ENCODE measurements at places on chromosomes 2 and 18. TPM values are rescaled to one million over a fixed set of nuclear protein-coding genes. Genes with fewer than 3 reads are reported as not detected.

The UGT1A8 gene
- 0.06 TPM for total RNA-seq

The CAVIN2 gene
- 52.2 TPM for total RNA-seq

The NMUR1 gene
- not detected for total RNA-seq

The RUFY4 gene
- not detected for total RNA-seq

The ITM2C gene
- 77.2 TPM for total RNA-seq

The NDC80 gene
- total RNA-seq = 12.8 TPM

The C1GALT1C1L gene
- 2.2 TPM for total RNA-seq

The ALK gene
- not detected for total RNA-seq

The SLC40A1 gene
- total RNA-seq = 1.5 TPM

The ASB18 gene
- not detected for total RNA-seq

The PSTPIP2 gene
- 0.25 TPM for total RNA-seq

The SERPINB3 gene
- total RNA-seq = 0.06 TPM

The RASGRP3 gene
- total RNA-seq = 0.81 TPM

The ERFE gene
- total RNA-seq = 7.4 TPM

The TBR1 gene
- total RNA-seq = 0.01 TPM

The NXPH2 gene
- total RNA-seq = not detected

The KCNG2 gene
- not detected for total RNA-seq

The PJVK gene
- total RNA-seq = 1.6 TPM

The TEKT4 gene
- total RNA-seq = not detected

The AGAP1 gene
- 25.3 TPM for total RNA-seq

The TSPYL6 gene
- total RNA-seq = not detected

The IL36A gene
- not detected for total RNA-seq

The C1QL2 gene
- 0.86 TPM for total RNA-seq

The COL4A4 gene
- 1.9 TPM for total RNA-seq

The VIL1 gene
- 0.27 TPM for total RNA-seq

The ZNF396 gene
- total RNA-seq = 0.75 TPM

The NT5DC4 gene
- not detected for total RNA-seq

The RTP5 gene
- total RNA-seq = not detected

The TXNDC2 gene
- 0.17 TPM for total RNA-seq

The SULT1C4 gene
- total RNA-seq = not detected

The SERPINB10 gene
- not detected for total RNA-seq

The WDR54 gene
- total RNA-seq = 77.9 TPM

The APCDD1 gene
- total RNA-seq = 0.07 TPM

The SLC38A11 gene
- total RNA-seq = not detected

The DNAJC5G gene
- total RNA-seq = not detected

The OSBPL6 gene
- 6.8 TPM for total RNA-seq

The SH2D6 gene
- 0.66 TPM for total RNA-seq

The RNF181 gene
- total RNA-seq = 165 TPM

The SKOR2 gene
- total RNA-seq = not detected

The KLHL29 gene
- total RNA-seq = 7.9 TPM

The CD8B2 gene
- not detected for total RNA-seq

The PLCD4 gene
- total RNA-seq = 0.14 TPM

The ADD2 gene
- 30.8 TPM for total RNA-seq

The MEP1B gene
- 0.05 TPM for total RNA-seq

The IL36RN gene
- total RNA-seq = 0.12 TPM

The SCN7A gene
- not detected for total RNA-seq

The PTGR3 gene
- 18.2 TPM for total RNA-seq

The ALKAL2 gene
- total RNA-seq = not detected

The AQP12A gene
- total RNA-seq = not detected

The TACR1 gene
- 0.14 TPM for total RNA-seq

The MAL gene
- total RNA-seq = 0.27 TPM

The TGFA gene
- total RNA-seq = 8.2 TPM

The BOK gene
- 27.5 TPM for total RNA-seq

The KCTD1 gene
- 32.9 TPM for total RNA-seq

The FOXI3 gene
- 0.03 TPM for total RNA-seq

The CRYGD gene
- total RNA-seq = not detected

The ANKRD29 gene
- 17.6 TPM for total RNA-seq

The LIMS3 gene
- total RNA-seq = not detected
